Cardiac ventricle fibroblast (primary cell): ENCODE measurements at places on chromosomes 1 and 21. TPM values are rescaled to one million over a fixed set of nuclear protein-coding genes. Genes with fewer than 3 reads are reported as not detected.

The PTPRC gene
- total RNA-seq: not detected in 2 replicates

The TSPEAR gene
- not detected in 2 replicates for total RNA-seq

The SGIP1 gene
- 0.05 and 0.37 TPM in 2 replicates for total RNA-seq

The MXRA8 gene
- 630 and 641 TPM in 2 replicates for total RNA-seq

The LCE1B gene
- total RNA-seq: not detected in 2 replicates

The COL8A2 gene
- total RNA-seq: 1.8 and 2.5 TPM in 2 replicates

The VWA5B1 gene
- total RNA-seq: not detected in 2 replicates

The C1orf94 gene
- not detected in 2 replicates for total RNA-seq

The DOP1B gene
- 3.1 and 3.3 TPM in 2 replicates for total RNA-seq

The PEX19 gene
- total RNA-seq: 47.3 and 56.5 TPM in 2 replicates

The UBE2J2 gene
- total RNA-seq: 37.2 and 39.1 TPM in 2 replicates

The TFAP2E gene
- total RNA-seq: not detected in 2 replicates

The HMGN2 gene
- total RNA-seq: 178 and 185 TPM in 2 replicates

The CD1D gene
- total RNA-seq: 1.2 and 1.3 TPM in 2 replicates

The CITED4 gene
- total RNA-seq: 4.3 and 7.2 TPM in 2 replicates

The KLHDC8A gene
- total RNA-seq: 2.9 and 3.0 TPM in 2 replicates

The THEM5 gene
- not detected in 2 replicates for total RNA-seq

The NTNG1 gene
- total RNA-seq: 0.12 TPM in 1 of 2 replicates, not detected in the other

The S100PBP gene
- 12.9 and 14.2 TPM in 2 replicates for total RNA-seq

The PADI2 gene
- total RNA-seq: not detected in 2 replicates

The PTGER3 gene
- total RNA-seq: not detected in 2 replicates

The TAF12 gene
- 24.1 and 29.5 TPM in 2 replicates for total RNA-seq

The NPR1 gene
- total RNA-seq: 17.4 and 19.6 TPM in 2 replicates

The KLHDC9 gene
- 2.0 and 2.6 TPM in 2 replicates for total RNA-seq

The SLX9 gene
- 12.3 and 12.6 TPM in 2 replicates for total RNA-seq

The SPSB1 gene
- total RNA-seq: 14.9 and 19.9 TPM in 2 replicates

The TFF1 gene
- total RNA-seq: not detected in 2 replicates

The ATAD3A gene
- 19.9 and 27.5 TPM in 2 replicates for total RNA-seq
